ENCODE measurements at places on chromosomes 1 and 21.

- DNase-seq = no peak
Measured at GRCh38 chr1:116097626-116098025, 13.6 kb upstream of the MAB21L3 start.

DNA sequence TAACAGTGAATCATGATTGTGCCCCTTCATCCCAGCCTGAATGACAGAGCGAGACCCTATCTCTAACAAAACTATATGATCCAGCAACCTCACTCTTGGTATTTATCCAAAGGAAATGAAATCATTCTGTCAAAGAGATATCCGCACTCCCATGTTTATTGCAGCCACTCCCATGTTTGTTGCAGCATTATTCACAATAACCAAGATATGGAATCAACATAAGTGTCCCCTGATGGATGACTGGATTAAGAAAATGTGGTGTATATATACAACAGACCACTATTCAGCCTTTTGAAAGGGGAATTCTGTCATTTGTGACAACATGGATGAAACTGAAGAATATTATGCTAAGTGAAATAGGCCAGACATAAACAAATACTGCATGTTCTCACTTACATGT, 44.4 kb downstream of the TRMT1L start:
- no peak for DNase-seq

DNA sequence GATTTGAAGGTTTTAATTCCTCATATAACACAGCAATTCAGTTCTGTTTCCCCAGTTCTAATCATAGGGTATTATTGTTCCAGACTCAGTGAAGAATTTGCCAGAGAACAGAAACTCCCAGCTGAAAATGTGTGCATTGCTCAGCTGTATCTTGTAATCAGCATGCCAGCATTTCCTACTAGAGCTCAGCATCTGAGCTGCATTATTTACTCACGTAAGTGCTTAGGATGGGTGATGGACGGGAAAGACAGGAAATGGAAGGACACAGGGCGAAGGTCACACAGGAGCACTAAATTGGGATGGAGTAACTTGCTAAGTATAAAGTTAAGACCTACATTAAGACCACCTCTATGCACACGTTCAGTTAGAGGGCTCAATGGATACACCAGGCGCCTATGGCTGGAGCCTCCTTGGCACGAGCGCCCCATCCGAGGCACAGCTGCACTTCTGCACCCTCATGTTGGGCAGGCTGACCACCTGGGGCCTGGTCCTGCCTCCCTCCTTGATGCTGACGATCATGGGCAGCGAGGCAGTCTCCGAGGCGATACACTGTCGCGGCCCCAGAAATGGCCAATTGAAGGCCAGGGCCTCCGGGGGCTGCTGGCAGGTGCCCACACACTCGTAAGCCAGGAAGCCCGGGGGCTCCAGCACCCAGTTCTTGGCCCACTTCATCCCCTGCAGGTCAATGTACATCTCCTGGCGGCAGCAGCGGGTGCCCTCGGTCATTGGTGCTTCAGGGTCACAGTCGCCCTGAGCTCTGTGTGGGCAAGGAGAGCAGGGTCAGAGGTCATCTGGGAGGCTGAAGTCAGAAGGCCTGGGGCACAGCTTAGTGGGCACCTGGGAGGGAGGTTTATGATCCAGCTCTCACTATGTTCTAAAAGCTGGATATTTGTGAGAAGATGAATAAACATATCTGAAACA, 3.7 kb downstream of the LEFTY2 start:
- DNase-seq = no peak

- DNase-seq = no peak
Measured at GRCh38 chr1:110107867-110108469, 4.3 kb upstream of the UBL4B start.

DNA sequence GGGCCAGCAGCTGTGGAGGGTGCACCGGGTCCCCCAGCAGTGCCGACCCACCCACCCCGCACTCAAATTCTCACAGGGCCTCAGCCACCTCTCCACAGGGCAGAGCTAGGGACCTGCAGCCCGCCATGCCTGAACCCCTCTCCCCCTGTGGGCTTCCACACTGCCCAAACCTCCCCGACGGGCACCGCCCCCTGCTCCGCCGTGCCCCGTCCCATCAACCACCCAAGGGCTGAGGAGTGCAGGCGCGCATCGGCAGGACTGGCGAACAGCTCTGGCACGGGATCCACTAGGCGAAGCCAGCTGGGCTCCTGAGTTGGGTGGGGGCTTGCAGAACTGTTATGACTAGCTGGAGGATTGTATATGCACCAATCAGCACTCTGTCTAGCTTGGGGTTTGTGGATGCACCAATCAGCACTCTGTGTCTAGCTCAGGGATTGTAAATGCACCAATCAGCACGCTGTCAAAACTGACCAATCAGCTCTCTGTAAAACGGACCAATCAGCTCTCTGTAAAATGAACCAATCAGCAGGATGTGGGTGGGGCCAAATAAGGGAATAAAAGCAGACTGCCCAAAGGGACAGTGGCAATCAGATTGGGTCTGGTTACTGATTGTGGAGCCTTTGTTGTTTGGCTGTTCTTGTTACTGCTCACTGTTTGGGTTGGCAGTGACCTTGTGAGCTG, 12.4 kb upstream of the RCAN3 start:
- DNase-seq = no peak

DNA sequence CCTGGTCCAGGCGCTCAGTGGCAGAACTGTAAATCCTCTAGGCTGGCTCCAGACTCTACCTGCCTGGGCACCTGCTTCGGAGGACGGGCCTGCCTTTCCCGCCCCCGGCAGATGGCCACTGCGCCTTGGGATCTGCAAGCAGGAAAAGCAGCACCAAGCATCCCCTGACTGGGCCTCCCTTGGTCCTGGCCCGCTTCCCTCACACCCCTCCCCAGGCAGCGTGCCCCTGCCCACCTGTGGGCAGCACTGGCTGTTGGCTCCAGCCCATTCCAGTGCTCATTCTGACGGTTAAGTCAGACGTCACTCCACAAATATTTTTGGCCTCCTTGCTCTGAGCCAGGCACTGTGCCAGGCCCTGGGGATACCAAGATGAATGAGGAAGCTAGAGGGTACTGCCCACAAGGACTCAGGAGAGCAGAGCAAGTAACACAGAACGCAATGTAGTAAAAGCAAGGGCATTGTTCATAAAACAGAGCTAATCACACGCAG, 22.0 kb upstream of the BLACAT1 start:
- peak; percentile 88 for DNase-seq

DNA sequence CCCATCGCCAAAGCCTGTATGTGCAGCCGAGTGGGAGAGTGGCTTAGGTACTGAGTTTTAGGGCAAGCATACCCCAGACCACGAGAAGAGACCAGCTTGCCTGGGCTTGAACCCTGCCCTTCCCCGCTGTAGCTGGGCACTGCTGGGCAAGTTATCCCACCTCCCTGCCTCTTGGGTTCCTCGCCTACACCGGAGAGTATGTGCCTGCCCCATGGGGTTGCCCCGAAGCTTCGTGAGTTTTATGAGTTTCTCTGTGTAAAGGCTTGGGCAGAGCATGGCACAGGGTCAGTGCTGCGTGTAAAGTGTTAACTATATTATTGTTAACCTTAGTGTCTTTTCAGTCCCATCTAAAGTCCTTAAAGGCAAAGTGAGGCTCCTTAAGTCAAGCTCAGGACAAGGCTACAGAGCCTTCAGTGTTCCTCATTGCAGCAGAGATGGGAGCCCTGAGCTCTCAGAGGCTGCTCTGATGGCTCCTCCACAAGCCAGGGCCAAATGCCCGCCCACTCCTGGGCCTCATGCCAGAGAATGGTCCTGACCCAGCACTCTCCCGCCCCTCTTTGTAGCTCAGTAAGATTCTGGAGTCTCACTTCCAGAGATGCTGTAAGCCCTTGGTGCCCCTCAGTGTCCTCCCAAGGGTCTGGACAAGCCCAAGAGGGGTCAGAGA, 37.0 kb upstream of the KCNA10 start:
- peak; percentile 75 for DNase-seq

DNA sequence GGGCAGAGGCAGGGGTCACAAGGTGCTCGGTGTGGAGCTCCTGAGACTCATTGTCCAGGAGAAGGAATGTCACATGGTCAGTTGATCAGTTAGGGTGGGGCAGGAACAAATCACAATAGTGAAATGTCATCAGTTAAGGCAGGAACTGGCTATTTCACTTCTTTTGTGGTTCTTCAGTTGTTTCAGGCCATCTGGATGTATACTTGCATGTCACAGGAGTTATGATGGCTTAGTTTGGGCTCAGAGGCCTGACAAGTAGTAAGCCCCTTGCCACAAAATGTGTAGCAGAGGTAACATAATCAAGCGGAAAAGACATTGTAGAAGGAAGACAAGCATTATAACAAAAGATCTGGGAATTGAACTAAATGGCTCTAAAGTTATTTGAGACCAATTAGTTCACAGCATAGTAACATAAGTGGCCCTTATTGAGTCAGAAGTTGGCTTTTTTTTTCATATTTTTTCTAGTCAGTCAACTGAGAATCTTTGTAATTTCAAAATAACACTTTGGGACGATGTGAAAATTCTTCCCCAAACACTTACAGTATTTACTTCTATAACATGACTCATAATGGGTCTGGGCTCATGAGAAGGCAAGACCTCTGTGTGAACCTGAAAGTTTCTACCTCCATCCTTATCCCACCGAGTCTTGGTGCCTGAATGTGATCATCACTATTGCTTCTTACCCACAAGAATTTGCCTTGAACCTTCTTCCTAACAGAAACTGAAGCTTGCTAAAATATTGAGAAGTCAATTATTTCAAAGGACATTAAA, 137.0 kb upstream of the DPT start:
- no peak for DNase-seq
